Central memory CD8-positive, alpha-beta T cell (primary cell): ENCODE measurements at places on chromosomes 11 and 22.
A peak's percentile ranks its signal among the peaks of the same experiment; 100 is the strongest.

DNA sequence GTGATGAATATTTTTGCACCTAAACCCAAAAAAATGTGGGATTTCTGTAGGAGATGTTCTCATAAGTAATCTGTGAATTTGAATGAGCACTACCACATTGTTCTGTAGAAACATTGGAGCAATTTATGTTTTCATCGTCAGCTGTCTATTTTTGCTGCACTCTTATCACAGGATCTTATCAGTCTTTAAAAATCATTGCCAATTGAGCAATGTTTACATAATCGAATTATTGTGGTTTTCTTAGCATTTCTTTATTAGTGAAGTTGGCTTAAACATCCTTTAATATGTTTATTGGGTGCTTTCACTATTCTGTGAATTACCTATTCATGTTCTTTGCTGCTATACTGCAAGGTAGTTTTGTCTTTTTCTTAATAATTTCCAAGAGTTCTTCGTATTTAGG lies 37.8 kb downstream of the C11orf96 start:
- H3K4me3 ChIP-seq, result no peak overlapping the region
- H3K4me1 ChIP-seq, result no peaks in the 10 kb centered on the region
- H3K27ac ChIP-seq, result no peak overlapping the region
- H3K36me3 ChIP-seq, result no peaks in the 10 kb centered on the region

DNA sequence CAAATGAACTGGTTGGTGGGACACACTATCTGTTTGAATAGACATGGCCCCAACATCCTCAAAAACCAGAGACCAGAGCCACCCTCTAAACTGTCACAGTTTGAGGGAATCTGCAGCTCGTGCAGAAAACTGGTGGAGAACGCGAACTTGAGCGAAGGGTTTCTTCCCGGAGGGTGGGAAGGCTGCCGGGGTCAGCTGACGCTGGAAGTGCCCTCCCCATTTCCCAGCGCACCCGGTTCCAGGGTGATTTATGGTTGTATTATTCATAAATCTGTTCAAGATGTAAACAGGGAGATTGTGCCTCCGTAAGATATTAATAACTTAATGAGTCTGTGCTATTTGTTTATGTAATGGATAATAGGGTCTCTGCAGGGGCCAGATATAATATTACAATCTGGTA lies 1396.7 kb downstream of the BRD1 start:
- H3K4me1 ChIP-seq, result no peaks in the 10 kb centered on the region
- H3K27me3 ChIP-seq, result peaks cover 42% of the 10 kb centered on the region
- H3K36me3 ChIP-seq, result no peaks in the 10 kb centered on the region
- H3K27ac ChIP-seq, result no peak overlapping the region
- no peak for DNase-seq

DNA sequence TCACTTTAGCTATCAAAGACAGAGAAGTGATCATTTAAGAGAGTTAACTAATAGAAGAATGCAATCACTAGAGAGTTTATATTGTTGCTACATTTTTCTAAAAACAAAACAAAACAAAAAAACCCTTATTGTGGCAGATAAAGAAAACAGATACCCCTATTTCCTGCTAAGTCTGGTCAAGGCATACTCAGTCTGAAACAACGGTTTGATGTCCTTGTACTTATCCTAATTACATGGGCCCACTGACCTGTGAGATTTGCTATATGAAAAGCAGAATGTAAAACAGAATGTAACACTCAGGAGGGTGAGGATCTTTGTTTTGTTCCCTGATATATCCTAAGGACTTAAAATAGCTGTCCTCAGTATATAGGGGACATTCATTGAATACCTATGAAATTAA lies 24.6 kb downstream of the MAML2 start:
- H3K4me3 ChIP-seq, result peak overlapping the region; percentile 28
- peaks cover 72% of the 10 kb centered on the region for H3K4me1 ChIP-seq
- peak overlapping the region; percentile 75 for H3K27ac ChIP-seq
- H3K36me3 ChIP-seq, result peaks cover 4% of the 10 kb centered on the region
- no peaks in the 10 kb centered on the region for H3K27me3 ChIP-seq

- H3K4me3 ChIP-seq, result no peak overlapping the region
- no peak for DNase-seq
- H3K27me3 ChIP-seq, result no peaks in the 10 kb centered on the region
- no peaks in the 10 kb centered on the region for H3K4me1 ChIP-seq
- no peaks in the 10 kb centered on the region for H3K36me3 ChIP-seq
These were observed 42.8 kb downstream of the SLCO2B1 start for GRCh38 chr11:75193711-75194110.

DNA sequence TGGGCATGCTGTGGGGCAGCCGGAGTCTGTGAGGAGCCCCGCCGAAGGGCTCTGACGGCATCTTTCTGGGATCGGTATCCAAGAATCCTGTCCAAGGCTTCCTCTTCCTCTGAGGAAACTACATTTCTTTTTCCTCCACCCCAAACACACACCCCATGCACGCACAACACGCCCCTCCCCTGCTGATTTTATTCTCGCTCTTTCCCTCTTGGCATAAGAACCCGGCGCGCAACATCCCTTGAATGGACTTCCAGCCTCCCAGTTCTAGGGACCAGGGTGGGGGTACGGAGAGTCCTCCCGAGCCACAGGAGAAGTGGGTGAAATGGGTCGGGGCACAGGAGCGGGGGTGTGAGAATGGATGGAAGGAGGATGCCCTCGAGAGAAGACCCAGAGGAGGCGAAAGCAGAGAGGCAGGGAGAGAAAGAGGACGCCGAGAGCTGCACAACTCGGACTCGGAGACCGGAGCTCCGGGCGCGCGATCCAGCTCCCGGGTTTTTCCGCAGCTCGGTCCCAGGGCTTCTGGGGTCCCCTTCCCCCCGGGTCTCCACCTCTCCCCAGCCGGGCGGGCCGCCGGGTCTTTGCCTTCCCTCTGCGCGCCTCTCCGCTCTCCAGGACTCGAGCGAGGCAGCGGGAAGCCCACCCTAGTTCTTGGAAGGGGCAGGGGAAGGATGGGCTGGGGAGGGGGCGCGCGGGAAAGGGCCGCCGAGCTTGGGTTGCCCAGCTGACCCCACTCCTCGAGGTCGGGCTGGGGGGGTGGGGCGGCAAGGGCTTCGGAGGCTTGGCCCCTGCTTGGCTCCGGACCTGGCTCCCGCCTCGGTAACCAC lies 1.5 kb upstream of the LARGE1 start:
- peak overlapping the region; percentile 46 for H3K4me3 ChIP-seq
- peaks cover 77% of the 10 kb centered on the region for H3K27me3 ChIP-seq
- H3K27ac ChIP-seq, result no peak overlapping the region
- H3K4me1 ChIP-seq, result peaks cover 8% of the 10 kb centered on the region
- no peak for DNase-seq

- H3K4me1 ChIP-seq, result peaks cover 9% of the 10 kb centered on the region
- no peak overlapping the region for H3K4me3 ChIP-seq
- H3K36me3 ChIP-seq, result peaks cover 18% of the 10 kb centered on the region
These were observed 3.2 kb upstream of the PPP6R3 start for GRCh38 chr11:68457216-68457897.

DNA sequence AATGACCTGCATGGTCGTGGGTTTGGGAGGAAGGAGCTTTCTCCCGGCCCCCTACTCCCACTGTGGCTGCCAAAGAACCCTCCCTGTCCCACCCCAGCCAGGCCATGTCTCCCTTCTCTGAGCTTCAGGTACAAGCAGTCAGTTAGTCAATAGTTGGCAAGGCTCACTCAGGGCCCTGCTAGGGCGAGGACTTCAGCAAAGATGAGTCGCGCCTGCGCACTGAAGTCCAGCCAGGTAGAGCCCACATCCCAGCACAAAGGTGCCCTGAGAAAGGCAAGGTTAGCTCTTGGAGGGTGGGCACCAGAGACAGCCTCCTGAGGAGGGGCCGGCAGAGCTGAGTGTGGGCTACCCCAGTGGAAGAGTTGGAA lies 11.1 kb downstream of the C11orf86 start:
- H3K4me1 ChIP-seq, result no peaks in the 10 kb centered on the region
- no peaks in the 10 kb centered on the region for H3K36me3 ChIP-seq
- no peak overlapping the region for H3K27ac ChIP-seq
- peaks cover 22% of the 10 kb centered on the region for H3K27me3 ChIP-seq
